ENCODE measurements at places on chromosomes 7 and 10.
A peak's percentile ranks its signal among the peaks of the same experiment; 100 is the strongest.

GRCh38 chr7:100215895-100216294 is 3.9 kb upstream of the PVRIG start:
- peak; percentile 15 for DNase-seq

- no peak for DNase-seq
These were observed 33.5 kb upstream of the SLC26A3 start for GRCh38 chr7:107836237-107837144.

- no peak for DNase-seq
These were observed 56.5 kb upstream of the EFCAB10 start for GRCh38 chr7:105637755-105638154.

DNA sequence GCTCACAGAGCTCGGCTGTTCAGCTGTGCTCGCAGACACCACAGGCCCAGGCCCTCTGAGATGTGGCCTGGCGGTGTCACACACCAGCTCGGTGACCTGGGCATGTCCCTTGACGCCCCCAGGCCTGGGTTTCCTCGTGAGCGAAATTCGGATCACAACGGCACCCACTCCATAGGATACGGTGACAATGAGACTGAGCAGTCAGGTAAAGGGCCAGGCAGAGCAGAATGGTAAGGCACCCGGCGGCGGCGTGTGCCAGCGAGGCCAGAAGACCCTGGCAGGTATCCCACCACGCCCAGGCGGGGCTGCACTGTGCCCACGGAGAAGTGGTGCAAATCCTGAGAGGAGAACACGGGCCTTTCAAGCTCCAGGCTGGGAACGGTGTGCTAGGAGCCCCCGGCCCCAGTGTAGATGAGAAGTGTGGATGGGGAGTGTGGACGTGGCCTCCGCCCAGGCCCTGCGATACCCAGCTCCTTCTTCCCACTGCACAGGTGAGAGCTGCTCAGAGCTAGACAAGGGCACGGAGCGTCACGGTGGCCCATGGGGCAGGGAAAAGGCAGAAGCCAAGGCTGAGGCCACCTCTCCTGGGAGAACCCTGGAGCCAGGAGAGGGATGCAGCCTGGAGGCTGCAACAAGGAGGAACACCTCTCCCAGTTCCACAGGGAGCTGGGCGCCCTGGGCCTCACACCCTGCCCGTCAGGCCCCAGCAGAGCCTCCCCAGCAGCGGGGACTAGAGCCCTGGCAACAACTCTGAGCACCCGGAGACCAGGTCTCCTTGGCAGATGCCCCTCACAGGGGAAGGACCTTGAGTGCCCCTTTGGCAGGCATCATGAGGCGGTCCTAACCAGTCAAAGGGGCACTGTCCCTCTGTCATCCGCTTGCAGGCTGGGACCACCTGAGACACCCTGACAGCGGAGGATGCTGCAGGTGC is 219.1 kb downstream of the MAD1L1 start:
- no peak for DNase-seq

- no peak for DNase-seq
These were observed 498.1 kb downstream of the KCNMA1 start for GRCh38 chr10:77139252-77140160.

DNA sequence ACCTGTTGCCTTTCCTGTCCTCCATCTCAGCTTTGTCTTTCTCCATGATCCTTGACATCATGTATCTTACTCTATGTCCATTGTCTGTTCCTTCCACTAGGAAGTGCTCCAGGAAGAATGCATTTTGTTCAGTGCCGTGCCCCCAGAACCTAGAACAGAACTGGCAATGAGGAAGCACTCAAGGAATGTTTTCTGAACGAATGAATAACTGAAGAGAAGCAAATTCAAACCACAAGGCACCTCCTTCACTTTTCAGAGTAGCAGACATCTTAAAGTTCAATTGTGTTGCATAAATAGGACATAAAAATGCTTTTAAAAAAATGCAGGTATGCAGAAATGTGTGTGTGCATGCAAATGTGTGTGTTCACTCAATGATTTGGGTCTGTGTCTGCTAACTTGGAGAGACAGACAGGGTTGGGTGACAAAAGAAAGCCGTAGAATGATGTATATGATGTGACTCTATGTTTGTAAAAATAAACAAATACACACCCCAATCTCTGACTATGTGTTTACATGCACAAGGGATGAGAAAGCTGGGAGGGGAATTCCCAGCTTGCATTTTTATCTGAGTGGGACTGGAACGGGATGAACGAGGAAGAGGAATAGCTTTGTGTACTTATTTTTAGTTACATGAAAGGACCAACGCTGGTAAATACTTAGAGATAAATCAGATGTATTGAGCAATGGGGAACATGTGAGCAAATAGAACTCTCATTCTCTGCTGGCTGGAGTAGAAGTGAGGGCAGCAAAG is 237.7 kb downstream of the FANK1 start:
- DNase-seq = peak; percentile 36

DNA sequence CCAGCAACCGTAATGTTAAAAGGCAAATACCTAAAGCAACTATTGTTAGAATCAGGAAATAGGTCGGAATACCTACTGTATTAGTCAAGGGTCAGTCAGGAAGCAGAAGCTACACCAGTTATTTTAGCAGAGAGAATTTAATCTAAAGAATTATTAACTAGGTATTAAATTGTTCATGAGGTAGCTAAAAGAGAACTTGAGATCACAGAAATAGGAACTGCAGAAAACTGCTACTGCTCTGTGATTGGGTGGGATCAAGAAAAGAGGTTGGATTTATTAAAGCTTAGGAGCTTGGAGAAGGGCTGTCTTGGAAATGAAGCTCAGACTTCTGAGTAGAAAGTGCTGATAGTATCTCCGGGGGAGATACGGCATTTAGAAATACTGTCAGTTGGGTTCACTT is 20.0 kb upstream of the ZNF438 start:
- peak; percentile 21 for DNase-seq

DNA sequence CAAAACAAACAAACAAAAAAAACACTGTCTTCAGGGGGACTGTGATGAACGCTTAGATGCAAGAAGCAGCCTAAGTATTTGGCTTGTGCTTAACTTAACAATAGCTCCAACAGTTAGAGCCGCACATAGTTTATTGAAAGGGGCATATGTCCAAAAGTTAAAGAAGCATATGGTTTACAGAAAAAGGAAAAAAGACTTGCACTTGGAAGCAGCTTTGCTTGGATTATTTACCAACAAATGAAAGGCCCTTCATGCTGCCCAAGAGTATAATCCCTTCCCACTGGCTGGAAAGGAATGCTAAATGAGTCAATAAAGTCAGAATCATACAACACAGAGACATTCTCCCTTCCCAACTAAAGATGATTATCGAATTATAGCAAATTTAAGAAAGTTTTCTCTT is 77.9 kb downstream of the GLI3 start:
- DNase-seq = no peak
